Globus pallidus (tissue), 1 donor: ENCODE measurements at places on chromosomes 3 and 15.
A peak's percentile ranks its signal among the peaks of the same experiment; 100 is the strongest.

GRCh38 chr3:184583578-184584451, 22.2 kb downstream of the EPHB3 start:
- peak; percentile 76 for DNase-seq

- DNase-seq = no peak
Measured at GRCh38 chr3:196202516-196202970, 8.7 kb downstream of the ZDHHC19 start.

DNA sequence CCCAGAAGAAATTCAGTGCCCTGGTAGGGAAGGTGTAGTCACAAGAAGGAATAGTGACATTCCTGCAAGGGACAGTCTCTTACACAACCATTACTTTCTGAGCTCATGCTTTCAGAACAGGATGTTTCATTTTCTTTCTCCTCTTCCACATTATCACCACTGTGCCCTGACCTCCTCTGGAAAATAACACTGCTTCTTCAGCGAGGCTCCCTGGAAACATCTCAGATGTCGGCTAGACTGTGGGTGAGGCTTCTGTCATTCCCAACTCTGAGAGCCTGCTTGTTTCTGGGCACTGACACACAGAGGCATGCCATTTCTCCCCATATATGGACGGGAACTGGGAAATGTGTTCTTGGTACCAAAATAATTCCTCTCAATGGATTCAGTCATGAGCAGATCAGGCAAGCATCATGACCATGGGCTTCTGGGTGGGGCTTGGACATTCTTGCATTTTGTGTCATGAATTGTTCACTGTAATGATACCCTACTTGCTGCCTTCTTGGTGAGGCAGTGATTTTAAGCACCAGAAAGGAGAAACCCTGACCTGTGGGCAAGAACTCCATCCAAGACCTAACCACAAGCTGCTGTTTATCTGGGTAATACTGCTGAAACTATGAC, 14.3 kb upstream of the TNFAIP8L3 start:
- DNase-seq = no peak

GRCh38 chr15:71997691-71998090, 120.3 kb downstream of the MYO9A start:
- DNase-seq = no peak
